ENCODE measurements at places on chromosomes 2 and 18. TPM values are rescaled to one million over a fixed set of nuclear protein-coding genes. Genes with fewer than 3 reads are reported as not detected.

ARHGAP28 gene
- total RNA-seq, result 1.9 TPM

MC5R gene
- total RNA-seq, result not detected

ASPRV1 gene
- not detected for total RNA-seq

DNA sequence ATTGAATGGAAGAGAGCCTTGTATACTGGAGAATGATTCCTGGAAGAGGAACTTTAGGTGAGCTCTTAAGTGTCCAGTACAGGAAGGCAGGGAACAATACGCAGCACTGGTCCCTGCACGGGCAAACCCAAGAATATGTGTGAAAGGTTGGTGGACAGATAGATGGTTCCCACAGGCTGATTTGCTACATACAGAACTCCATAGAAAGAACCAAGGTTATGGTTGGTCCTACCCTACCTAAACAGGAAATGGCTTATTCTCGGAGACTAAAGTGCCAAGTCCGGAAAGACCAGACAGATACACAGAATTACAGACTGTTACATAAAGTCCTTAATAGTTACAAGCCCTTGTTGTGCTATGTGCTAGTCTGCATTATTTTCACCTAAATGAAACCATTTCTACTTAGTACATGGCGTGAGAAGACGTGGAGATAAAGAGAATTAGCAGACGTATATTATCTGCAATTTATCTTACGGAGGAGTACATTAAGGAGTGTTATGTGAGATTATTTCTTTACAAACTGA lies 1.2 kb downstream of the REV1 start:
- no peaks in the 10 kb centered on the region for H3K4me1 ChIP-seq
- no peak for DNase-seq
- H3K27me3 ChIP-seq, result 0 out of 2 replicates have a peak, but pooled peaks cover 4% of the 10 kb centered on the region

- H3K27me3 ChIP-seq, result no peaks in the 10 kb centered on the region
- H3K4me3 ChIP-seq, result no peak overlapping the region
- DNase-seq, result no peak
- no peaks in the 10 kb centered on the region for H3K36me3 ChIP-seq
- no peak overlapping the region for H3K27ac ChIP-seq
Measured at GRCh38 chr18:45408218-45408617, 207.1 kb upstream of the SLC14A2 start.

BMP10 gene
- total RNA-seq, result not detected

DNA sequence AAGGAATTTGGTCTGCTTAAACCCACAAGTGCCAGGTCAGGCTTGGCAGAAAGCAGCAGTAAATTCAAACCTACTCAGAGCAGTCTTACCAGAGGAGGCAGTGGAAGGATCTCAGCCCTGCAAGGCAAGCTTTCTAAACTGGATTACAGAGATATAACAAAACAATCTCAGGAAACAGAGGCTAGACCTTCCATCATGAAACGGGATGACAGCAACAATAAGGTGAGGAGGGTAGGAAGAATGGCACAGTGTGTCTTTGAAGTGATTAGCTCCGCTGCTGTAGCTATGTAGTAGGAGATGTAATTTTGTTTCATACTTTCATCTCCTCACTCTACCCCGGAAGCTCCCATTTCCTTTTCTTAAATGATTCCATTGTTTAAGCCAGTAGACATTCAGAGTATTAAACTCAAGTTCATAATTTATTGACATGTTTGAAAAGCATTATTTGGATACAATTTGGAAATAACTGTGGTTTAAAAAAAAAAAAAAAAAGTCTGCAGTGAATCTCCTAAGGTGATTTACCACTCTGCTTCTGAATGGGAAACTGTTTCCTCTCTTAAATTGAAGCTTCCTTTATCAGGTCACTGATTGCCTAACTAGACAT lies 29.4 kb upstream of the DYSF start:
- no peaks in the 10 kb centered on the region for H3K4me1 ChIP-seq
- peaks cover 58% of the 10 kb centered on the region for H3K36me3 ChIP-seq
- H3K27ac ChIP-seq, result no peak overlapping the region
- no peaks in the 10 kb centered on the region for H3K27me3 ChIP-seq
- no peak overlapping the region for H3K4me3 ChIP-seq

DNA sequence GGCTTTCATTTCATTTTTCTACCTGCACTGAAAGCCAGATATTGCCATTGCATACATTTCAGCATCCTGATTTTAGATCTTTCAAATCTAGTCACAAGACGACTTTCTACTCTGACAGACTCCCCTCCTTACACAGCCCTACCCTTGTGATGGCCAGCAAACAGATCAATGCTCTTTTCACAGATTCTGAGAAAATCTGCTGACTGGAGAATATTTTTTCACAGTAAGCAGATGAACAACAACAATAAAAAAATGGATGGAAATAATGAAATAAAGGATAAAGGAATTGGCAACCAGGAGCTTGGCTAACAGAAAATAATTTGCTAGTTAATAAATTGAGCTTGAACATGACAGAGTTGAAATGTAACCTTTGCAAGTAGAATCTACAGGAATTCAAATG lies 527.2 kb downstream of the IRS1 start:
- H3K4me3 ChIP-seq, result no peak overlapping the region
- DNase-seq, result no peak

DNA sequence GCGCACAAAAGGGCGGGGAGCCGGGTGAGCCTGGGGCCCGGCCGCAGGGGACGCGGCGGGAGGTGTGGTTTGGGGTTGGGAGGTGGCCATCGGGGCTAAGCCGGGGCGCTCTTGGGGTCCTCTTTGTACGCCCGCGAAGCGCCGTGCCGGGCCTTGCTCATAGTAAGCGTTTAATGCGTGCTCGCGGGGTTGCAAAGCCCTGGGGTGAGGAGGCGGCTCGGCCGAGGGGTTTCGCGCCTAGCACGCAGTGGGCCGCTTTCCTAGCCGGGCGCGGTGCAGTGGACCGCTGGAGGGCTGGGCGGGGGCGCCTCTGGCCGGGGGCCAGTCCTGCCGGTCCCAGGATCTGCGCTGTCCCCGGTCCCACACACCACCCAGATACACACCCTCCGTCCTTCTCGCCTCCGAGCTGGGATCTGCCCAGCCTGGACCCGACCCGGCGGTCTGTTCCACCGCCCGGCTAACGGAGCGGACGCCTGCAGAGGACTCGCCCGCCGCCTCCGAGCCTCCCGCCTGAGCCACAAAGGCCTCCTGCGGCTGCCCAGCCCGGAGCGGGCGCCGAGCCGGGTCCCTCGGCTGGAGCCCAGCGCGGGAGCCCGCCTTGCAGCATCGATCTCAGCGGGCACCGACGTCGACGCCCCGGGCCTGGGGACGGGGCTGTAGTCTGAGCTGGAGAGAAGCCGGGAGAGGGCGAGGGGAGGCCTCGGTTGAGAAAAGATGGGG lies 564 bp downstream of the DPYSL5 start:
- DNase-seq, result no peak
- H3K4me1 ChIP-seq, result peaks cover 19% of the 10 kb centered on the region
- H3K27me3 ChIP-seq, result peaks cover 77% of the 10 kb centered on the region
- no peak overlapping the region for H3K4me3 ChIP-seq
- no peaks in the 10 kb centered on the region for H3K36me3 ChIP-seq

GRCh38 chr2:120961396-120961795 lies 225.7 kb downstream of the GLI2 start:
- H3K27ac ChIP-seq, result no peak overlapping the region
- peaks cover 81% of the 10 kb centered on the region for H3K36me3 ChIP-seq
- no peak overlapping the region for H3K4me3 ChIP-seq

DNA sequence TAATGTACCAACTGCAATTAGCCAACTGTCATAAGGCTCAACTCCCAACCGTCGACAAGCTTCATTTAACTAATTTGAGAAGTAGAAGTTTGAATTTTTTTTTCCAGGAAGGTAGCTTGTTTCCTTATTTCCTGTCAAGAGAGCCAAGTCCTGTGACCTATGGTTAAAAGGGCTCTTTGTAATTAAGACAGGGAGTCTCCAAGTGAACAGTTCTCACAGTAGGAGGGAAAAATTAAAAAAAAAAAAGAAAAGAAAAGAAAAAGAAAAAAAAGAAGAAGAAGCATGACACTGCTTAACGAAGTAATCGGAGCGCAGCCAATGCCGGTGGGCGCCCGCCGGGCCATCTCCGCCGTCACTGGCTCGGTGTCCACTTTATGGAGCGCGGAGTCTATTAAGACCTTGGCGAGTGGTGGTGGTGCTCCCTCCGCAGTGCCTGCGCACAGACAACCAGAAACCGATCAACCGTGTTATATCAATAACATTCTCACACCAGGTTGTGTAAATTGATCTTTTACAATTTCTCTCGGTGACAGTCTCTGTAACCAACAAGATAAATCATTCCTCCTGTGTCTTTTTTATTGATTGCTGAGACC lies 197.2 kb upstream of the POU3F3 start:
- DNase-seq, result no peak
- H3K4me1 ChIP-seq, result no peaks in the 10 kb centered on the region
- H3K36me3 ChIP-seq, result no peaks in the 10 kb centered on the region
- 0 out of 2 replicates have a peak, but pooled peaks cover 7% of the 10 kb centered on the region for H3K27me3 ChIP-seq

KCNS3 gene
- total RNA-seq, result 4.9 TPM

DNA sequence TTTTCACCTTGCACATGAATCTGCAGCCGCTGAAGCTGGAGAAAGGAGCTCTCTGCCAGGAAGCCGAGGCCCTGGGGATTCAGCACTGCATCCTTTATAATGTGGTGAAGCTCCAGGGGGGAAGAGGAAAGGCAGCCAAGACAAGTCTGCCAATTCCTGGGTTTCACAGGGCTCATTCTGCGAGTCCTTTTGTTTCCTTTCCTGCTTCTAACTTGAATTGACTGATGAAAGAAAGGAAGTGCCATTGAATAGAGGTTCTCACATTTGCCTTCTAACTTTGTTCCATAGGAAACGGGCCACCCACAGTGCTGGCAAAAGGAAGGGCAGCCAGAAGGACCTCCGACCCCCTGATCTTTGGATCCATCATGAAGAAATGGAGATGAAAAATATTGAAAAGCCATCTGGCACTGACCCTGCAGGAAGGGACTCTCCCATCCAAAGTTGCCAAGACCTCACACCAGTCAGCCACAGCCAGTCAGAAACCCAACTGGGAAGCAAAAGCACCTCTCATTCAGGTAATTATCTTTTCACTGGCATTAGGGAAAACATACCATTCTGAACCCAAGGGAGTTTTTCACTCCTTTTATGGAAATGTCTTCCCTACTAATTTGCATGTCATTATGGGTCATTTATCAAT lies 765.4 kb downstream of the MBD2 start:
- DNase-seq, result no peak
- H3K36me3 ChIP-seq, result no peaks in the 10 kb centered on the region
- no peaks in the 10 kb centered on the region for H3K27me3 ChIP-seq
- H3K27ac ChIP-seq, result no peak overlapping the region
- H3K4me1 ChIP-seq, result no peaks in the 10 kb centered on the region
- no peak overlapping the region for H3K4me3 ChIP-seq

CRYGC gene
- total RNA-seq, result not detected

DNA sequence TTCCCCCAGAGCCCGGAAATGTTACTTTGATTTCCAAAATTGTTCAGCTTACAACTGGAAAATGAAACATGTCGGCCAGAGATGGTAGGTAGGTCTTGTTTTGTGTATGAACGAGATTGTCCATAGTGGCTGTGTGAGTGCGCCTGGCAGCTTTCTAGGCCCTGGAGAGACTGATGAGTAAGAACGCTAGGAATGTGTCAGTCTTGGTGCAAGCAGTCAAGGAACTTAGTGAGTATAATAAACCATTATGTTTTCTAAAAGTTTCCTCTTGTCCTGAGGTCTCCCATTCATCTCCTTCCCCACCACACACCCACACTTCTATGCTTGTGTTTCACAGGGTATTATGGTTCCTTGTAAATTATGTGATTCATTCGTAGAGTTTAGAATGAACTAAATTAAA lies 234.2 kb downstream of the CDH2 start:
- peaks cover 13% of the 10 kb centered on the region for H3K4me1 ChIP-seq
- no peak overlapping the region for H3K4me3 ChIP-seq
- H3K27me3 ChIP-seq, result no peaks in the 10 kb centered on the region

DNA sequence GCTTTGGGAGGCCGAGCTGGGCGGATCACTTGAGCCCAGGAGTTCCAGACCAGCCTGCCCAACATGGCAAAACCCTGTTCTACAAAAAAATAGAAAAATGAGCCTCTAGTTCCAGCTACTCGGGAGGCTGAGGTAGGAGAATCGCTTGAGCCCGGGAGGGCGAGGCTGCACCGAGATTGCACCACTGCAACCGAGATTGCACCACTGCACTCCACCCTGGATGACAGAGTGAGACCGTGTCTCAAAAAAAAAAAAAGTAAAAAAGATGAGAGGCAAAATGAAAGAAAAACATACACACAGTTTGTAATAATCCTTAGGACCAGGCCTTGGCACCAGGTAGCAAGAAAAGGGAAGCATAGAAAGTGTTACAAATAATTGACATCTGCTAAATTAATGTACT lies 22.0 kb downstream of the RBM43 start:
- DNase-seq, result no peak
- H3K36me3 ChIP-seq, result no peaks in the 10 kb centered on the region
- H3K4me1 ChIP-seq, result no peaks in the 10 kb centered on the region

DNA sequence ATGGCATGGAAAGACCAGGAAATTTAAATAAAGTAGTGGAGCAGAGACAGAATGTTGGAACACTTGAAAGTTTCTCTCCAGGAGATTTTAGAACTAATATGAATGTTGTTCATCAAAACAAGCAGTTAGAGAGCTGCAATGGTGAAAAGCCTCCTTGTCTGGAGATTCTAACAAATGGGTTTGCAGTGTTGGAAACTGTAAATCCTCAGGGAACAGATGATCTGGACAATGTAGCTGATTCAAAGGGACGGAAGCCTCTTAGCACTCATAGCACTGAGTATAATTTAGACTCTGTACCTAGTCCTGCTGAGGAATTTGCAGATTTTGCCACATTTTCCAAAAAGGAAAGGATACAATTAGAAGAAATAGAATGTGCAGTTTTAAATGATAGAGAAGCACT lies 27.7 kb downstream of the AFTPH start:
- no peak overlapping the region for H3K4me3 ChIP-seq
- no peak overlapping the region for H3K27ac ChIP-seq
- peaks cover 14% of the 10 kb centered on the region for H3K36me3 ChIP-seq
- no peak for DNase-seq

DNA sequence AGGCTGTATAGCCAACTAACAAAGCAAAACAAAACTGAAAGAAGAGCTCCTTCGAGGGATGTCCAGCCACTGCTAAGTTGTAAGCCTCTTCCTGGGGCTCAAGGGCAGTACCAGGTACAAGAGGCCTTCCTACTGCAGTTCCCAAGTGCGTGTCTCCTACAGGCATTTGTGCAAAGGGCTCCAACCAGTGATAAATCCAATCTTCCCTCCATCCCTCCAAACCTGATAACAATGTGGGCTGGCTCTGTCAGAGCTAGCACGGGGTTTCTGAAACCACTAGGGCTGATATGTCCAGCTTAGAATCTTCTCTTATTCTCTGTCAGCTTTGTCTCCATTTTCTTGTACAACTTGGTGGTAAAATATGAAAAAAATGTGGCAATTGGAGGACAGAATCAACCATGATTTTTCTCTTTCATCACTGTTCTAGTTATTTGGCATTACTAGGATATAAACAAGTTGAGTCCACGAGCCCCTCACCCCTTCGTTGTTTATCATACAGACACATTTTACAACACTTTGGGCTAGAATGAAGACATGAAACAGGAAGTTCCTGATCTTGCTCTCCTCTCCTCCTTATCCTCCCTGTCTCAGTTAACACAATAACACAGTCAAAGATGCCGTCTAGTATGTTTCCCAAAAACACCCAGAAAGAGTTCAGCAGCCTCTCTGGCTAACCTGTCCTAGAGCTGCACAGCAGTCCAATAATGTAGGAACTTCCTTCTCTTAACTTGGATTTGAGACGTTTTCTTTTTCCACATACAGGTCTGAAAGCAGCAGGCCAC lies 35.4 kb upstream of the WIPF1 start:
- no peaks in the 10 kb centered on the region for H3K27me3 ChIP-seq
- H3K27ac ChIP-seq, result no peak overlapping the region
- DNase-seq, result no peak
